ENCODE measurements at places on chromosomes 1 and 21.
A peak's percentile ranks its signal among the peaks of the same experiment; 100 is the strongest.

- no peak for DNase-seq
Measured at GRCh38 chr1:108816049-108816893, 40.6 kb downstream of the AKNAD1 start.

DNA sequence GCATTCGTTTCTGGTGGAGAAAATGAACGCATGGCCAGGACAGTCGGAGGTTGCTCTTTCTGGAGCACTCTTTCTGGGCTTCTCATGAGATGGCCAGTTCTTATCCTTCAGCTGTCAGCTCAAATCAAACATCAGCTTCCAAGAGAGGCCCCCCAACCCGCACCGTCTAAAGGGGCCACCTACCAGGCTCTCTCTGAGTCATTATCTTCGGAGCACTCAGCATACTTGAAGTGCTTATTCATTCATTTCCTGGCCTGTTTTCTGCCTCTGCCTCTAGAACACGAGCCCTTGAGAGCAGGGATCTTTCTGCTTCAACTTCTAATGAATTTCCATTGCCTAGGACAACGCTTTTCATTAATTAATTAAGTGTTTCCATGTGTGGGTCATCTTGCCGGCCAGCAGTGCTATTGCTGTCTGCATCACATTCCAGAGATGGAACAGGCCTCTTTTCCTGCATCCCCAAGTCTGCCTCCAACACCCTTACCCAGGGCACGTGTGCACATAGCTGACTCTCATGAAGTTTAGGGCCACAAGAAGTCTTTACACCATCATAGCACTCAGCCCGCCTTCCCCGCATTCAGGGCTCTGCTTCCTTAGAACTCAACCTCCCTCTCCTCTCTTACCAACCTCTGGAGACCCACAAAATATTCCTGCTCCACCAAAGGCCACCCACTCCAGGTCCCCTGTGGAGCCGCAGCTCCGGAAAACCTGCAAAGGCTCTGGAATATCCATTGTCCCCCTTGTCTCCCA, 52.1 kb upstream of the LAPTM5 start:
- DNase-seq = no peak

DNA sequence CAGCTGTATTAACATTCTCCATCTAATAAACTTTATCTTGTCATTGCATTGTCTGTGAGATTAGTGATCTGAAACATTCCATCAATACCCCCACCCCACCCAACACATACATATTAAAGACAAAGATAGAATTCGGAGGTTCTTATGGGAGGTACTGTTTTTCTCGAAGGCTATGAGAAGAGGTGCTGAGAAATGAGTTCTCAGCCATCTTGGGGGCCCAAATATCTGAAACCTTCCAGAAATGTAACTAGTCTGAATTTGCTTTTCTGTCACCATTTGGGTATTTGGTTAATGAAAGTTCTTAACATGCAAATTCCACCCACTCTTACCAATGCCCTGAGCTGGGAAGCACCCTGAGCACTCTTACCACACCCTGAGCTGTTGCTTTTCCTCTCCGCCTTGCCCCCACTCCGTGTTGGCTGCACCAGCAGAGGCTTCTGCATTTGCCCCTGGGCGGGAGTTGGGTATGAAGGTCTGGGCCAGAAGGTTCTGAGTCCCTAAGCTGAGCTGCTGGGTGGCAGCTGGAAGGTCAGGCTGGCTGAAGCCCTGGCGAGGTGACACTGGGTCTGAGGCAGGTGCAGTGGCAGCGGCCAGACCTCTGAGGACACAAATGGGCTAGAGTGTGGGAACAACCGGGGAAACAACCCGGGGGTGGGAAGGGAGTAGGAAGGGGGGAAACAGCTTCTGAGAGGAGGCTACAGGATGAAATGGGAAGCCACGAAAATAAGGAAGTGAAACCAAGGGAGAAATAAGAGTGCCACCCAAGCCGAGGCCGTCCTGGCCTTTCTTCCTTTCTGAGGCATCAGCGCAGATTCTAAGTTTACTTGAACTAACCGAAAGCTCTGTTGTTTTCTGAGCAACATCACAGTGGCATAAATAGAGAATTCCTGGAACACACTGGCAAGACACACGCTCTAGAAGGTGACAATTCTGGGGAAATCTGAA, 26.3 kb upstream of the IER5 start:
- no peak for DNase-seq

DNA sequence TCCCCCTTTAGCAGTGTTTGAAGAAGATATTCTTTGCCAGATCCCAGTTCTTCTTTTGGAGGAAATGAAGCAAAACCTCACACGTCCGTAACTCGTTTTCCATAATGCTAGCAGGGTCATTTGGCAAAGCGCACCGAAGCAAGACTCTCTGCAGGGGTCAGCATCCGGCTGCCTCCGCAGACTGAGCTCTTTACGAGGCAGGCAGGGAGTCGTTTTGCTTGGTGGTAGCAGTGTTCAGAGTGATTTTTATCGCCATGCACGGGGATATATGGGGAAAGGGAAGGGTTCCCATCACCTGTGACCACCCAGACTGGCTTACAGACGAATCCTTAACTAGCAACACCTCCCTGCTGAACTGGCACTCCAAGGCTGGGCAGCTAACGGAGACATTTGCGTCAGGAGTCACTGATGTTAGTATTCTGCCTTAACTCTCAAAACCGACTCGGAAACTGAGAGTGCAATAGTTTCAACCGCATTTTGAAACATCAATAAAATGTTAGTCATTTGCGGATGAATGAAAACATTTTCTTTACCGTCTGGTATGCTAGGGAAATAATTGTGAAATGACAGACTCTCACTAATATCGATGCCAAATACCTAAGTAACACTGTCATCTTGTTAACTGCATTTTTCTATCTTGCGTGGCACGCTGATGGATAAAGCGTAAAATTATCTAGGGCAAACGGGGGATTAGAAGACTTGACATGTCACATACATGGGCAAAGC, 2.2 kb upstream of the NEGR1 start:
- DNase-seq = no peak

- no peak for DNase-seq
Measured at GRCh38 chr21:41928621-41929220, 25.1 kb downstream of the C2CD2 start.

DNA sequence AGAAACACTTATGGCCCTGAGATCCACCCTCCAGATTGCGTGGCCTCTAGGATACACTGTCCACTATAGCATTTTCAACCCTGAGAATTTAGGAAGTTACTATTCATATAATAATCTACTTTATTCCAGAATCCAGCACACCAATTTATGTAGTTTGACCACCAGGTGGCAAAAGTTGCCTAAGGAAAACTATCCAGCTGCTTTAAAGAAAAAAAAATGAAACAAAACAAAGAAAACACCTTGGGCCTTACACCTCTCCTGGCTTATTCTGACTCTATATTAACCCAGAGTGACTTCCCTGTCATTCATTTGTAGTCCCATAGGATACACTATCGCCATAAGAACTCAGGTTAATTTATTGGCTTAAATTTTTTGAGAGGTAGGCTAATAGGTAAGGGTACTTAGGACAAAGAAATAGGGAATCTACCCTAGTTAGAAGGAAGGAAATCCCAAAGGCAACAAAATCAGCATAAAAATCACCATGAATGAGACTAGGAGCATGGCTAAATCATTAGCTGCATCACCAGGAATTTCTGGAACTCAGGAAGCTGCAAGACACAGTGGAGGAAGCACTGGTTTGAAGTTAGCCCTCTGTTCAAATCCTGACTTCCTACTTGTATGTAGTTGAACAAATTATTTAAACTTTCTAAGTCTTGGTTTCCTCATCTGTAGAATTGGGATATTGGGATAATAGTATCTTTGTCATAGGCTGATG, 107.5 kb downstream of the SPAG17 start:
- DNase-seq = no peak

GRCh38 chr1:201499795-201500669, 6.9 kb downstream of the CSRP1 start:
- DNase-seq = no peak

DNA sequence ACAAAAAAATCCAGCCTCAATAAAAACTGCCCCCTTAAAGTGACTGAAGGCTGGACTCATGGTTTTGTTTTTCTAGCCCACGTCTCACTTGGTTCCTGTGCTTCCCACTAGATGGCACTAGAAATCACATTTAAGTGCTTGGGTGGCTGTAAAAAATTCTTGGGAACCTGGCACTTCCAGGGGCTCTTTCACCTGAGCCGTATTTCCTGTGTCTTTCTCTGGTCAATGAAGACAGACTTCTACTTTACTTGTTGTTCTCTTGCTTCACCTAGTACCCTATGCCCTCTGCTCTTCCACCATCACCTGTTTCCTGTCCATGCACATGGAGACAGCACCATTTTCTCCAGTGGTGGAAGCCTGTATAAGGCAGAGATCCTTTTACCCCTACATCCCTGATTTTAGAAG, 20.0 kb downstream of the METTL13 start:
- DNase-seq = no peak

DNA sequence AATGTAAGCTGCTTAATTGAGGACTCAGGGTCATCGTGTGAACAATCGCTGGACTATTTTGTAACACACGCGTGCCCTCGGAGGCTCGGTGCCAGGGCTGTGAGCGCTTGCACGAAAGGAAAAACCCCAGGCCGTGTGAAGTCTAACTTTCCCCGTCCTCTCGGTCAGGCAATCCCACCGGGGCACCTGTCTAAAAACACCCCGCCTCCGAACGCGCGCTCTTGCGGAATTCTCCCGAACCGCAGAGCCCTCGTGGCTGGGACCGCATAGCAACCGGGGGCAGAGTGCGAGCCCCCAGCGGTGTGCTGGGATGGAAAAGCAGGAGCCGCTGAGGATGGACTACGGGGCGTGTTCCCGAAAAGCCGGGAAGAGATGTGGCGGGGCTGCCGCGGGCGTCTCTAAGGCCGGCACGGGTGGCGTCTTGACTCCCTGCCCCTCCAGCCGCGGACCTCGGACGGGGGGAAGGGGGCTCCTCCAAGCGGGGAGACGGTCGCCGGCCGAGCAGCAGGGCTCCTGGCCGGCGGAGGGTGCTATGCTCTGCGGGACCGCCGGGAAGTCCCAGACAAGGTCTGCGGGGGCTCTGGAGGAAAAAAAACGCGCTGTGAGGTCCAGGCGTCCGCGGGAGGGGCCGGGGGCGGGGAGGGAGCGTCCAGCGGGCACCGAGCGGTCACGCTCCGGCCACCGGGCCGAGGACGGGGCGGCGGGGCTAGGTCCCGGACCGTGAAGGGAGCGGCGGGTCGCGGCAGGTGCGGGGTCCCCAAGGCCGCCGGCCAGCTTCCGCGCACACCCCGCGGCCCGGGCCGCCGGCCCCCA, 936 bp downstream of the ZBTB21 start:
- DNase-seq = peak; percentile 25

GRCh38 chr1:245575710-245576109, 420.9 kb downstream of the KIF26B start:
- no peak for DNase-seq

DNA sequence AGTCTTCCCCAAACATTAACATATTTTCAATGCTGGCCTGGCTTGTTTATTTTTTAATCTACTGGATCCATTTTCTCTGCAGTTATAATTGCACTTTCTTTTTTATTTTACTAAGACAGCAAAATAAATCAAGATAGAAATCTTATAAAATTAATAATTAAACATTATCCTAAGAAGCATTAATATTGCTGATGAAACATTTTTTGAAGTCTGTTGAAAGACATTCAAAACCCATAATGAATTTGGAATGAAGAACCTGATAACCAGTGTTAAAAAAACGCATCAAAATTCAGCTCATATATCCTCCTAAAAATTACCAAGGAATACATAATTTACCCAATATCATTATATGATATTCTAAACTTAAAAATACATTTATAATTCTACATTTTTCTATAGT, 675.7 kb upstream of the PRMT6 start:
- no peak for DNase-seq

DNA sequence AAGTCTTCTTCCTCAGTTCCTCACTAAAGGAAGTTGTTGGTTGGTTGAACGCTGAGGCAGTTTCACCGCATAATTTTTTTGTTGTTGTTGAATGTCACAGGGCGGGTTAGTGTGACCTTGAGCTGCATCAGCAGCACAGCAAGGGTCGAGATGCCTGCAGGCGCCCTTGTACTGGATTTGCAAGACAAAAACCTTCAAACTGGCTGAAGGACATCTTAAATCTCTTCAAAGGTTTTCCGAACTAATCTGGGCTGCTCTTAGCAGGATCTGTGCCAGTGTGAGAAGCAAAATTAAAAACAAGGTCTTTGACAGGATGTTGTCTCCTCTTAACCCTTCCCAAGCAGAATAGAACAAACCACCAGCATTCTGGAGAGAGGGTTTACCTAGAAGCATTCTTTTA, 59.4 kb downstream of the NRIP1 start:
- no peak for DNase-seq

GRCh38 chr21:42060166-42060565, 11.0 kb upstream of the UMODL1 start:
- DNase-seq = no peak

GRCh38 chr1:84319662-84320061, 18.2 kb downstream of the SAMD13 start:
- no peak for DNase-seq

GRCh38 chr1:15771836-15772515, 13.4 kb downstream of the FBLIM1 start:
- DNase-seq = no peak

DNA sequence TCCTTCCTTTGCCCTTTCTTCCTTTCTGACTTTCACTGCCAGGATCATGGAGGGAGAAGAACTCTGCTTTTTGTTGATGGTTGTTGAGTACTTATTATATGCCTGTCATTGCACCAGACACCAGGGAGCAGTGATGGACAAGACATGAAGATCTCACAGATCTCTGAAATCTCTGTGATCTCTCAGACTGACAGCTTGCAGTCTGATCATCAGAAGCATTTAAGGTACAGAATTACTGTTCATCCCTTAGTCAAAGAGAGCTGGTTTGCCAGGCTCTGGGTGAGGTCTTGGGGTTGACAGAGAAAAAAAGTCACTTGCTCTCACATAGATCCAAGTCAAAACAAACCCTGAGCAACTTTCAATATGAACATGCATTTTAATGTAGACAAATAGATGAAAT, 299.5 kb upstream of the FMN2 start:
- no peak for DNase-seq

DNA sequence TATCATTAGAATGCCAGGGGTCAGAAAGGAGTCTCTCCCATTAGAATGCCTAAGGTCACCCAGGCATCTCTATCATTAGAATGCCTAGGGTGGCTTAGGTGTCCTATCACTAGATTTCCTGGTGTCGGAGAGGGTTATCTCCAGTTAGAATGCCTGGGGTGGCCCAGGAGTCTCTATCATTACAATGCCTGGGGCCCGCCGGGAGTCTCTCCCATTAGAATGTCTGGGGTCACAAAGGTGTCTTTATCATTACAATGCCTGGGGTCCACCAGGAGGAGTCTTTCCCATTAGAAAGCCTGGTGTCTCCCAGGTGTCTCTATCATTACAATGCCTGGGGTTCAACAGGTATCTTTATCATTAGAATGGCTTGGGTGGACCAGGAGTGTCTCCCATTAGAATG, 56.2 kb downstream of the RNF187 start:
- no peak for DNase-seq

GRCh38 chr1:172650474-172651193, 8.3 kb upstream of the FASLG start:
- no peak for DNase-seq

DNA sequence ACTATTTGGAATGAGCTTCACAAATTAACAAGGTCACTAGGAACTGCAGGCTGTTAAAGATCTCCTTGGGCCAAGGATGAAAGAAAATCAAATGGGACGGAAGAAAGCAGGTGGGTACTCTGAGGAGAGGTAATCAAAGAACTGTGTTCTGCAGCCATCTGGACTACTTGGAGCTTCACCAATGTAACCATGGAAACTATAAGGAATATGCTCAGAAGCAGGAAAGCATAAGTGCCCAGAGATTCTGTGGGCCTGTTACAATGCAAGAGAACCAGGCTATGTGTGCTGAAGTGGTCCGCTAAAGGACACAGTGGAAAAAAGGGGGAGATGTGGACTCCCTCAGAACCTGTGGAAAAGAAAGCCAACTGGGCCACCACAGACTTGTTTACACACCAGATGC, 238.5 kb downstream of the PTGER3 start:
- no peak for DNase-seq

- DNase-seq = no peak
Measured at GRCh38 chr1:229448845-229449244, 15.0 kb upstream of the ACTA1 start.
